ENCODE measurements at places on chromosomes 6 and 20.

GRCh38 chr6:147834084-147834776 lies 325.7 kb downstream of the SAMD5 start:
- DNase-seq, result no peak

DNA sequence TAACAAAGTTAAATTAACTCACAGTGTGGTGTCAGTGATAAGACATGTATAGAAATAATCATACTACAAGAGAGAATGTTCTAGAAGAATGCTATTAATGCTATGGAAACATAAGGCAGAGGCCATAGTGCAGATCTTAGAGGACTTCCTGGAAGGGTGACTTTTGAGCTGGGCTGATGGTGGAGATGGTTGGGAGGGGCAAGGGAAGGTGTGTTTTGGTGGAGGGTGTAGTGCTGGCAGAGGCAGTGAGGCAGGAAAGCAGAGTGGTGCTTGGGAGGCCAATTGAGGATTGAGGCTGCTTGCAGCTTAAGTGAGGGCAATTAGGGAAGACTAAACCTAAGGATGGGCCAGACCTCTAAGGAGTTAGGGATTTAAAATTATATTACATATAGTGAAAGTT lies 58.5 kb upstream of the FNDC1 start:
- DNase-seq, result no peak

DNA sequence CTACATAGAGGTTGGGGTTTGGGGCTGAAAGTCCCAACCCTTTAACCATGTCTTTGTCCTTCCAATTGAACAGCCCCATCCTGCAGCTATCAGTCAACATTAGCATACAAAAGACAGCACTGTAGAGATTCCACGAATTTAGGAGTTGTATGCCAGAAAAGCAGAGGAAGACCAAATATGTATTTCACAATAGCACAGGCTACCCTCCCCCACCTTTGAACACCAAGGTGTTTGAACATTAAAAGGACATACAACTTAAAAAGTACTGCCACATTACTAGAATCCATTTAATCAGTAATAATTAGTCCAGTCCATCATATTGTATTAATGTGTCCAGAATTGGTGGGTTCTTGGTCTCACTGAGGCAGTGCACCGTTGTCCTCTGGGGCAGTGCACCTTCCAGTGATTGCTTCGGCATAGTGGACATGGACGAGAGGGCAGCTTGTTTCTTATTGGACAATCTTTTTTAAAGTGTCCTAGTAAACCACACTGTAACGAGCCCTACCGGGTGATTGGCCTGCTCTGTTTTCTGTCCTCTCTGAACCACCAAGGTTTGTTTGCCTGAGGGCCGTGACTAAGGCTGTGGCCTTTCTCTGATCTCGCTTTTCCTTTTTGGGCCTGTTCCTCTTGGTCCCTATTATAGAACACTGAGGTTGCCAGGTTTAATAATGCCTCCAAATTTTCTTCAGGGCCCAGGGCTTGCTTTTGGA lies 36.4 kb downstream of the GSTA4 start:
- no peak for DNase-seq

DNA sequence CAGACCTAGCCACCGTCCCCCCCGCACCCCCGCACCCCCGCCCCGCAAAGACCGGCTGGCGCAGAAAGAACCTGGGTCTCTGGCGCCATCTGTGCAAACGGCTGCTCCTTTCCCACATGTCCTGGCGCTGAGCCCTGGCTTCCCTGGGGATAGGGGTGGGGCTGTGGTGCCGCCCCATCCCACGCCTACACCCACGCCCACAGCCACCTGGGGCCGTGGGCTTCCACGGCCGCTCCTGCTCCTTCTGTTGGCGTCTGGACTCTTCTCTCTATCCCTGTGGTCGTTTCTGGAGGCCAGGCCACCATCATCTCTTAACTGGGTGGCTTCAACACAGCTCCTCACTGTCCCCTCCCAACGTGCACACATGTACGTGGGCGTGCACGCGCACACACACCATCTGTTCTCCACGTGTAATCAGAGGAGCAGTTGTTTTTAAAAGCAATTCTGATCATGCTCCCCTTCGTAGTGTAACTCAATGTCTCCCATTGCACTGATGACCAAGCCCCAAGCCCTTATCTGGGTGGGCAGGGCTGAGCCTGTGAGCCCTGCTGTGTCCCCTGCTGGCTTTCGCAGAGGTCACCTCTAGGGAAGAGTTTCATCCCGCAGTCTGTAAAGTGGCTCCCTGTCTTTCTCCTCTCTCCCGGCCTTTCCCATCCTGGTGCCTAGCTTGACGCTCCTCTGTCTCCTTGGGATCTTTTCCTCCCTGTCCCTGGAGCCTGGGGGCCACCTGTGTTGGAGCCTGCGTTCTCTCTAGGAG lies 31.9 kb upstream of the FAM83D start:
- no peak for DNase-seq

- DNase-seq, result peak; percentile 44
Observed at GRCh38 chr20:34824452-34824805, 1.0 kb downstream of the NCOA6 start.

GRCh38 chr6:147204843-147205311 lies 660 bp downstream of the STXBP5 start:
- no peak for DNase-seq

GRCh38 chr20:48740292-48740649 lies 87.5 kb downstream of the PREX1 start:
- no peak for DNase-seq

DNA sequence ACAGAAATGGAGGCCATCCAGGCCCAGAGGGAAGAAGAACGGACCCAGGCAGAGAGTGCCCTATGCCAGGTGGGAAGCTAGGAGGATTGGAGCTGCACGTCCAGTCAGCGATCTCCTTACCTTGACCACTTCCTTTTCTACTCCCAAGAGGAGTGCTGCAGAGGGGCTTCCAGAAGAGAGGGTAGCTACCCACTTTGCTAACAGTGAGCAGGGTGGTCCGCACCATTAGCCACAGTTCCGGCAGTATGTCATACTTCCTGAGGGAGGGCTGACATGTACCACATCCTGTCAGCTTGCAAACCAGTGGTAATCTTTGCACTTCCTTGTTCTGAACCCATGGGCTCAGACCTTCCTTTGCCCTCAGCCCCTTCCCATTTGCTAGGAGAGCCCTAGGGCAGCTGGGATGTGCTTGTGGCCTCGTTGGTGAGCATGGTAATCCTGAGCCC lies 35.4 kb downstream of the CEP250 start:
- DNase-seq, result no peak

DNA sequence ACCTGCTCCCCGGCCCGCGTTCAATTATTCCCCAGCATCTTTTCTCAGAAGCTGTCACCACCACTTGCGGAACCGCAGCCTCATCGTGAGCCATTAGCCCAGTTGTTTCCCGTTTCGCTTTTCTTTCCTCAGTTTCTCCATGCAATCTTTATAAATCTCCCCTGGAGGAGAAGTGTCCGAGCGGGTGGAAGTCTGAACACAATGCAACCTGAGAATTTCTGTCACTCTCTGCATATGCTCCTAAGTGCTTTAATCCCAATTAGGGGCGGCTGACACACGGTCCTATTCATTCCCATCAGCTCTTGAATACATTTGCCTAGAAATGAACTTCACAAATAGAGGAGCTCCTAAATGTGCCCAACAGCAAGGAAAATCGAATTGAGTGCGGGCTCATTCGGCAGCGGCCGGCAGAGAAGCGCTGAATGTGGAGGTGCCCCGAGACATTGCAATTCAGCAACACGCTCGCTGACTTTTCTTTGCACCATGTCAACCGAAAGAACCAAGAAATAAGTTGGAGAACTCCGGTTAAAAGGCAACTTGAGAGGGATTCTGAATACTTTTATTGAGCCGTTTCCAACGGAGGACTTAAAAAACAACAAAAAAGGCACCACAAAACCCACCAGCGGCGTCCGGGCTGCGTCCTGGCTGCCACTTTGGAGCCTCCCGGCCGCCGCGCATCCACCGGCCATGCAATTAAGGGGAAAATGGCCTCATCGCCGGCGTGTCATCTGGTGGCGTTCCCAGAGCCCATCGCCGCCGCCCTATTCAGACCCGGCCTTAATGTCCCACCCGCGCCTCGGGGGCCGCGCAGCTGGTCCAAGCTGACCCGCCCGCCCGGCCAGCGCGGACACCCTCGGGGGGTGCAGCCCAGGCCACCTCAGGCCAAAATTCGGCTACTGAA lies 3.9 kb upstream of the PRDM13 start:
- no peak for DNase-seq

DNA sequence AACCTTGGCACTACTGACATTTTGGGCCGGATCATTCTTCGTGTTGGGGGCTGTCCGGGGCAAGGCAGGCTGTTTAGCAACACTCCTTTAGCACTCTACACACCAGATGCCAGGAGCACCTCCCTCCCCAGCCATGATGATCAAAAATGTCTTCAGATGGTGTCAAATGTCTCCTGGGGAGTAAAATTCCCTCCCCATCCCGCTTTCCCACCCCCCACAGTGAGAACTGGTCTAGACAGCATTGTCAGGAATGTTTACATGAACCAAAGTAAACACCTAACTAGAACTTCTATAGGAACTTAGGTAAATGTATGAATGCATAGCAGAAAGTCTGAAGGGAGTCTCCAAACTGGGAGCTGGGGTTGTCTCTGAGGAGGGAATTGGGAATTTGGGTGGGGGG lies 70.0 kb upstream of the TOP1 start:
- peak; percentile 10 for DNase-seq

- DNase-seq, result peak; percentile 75
Observed at GRCh38 chr6:125197795-125198269, 44.3 kb downstream of the TPD52L1 start.

- no peak for DNase-seq
Observed at GRCh38 chr6:3402310-3403237, 54.3 kb downstream of the SLC22A23 start.

DNA sequence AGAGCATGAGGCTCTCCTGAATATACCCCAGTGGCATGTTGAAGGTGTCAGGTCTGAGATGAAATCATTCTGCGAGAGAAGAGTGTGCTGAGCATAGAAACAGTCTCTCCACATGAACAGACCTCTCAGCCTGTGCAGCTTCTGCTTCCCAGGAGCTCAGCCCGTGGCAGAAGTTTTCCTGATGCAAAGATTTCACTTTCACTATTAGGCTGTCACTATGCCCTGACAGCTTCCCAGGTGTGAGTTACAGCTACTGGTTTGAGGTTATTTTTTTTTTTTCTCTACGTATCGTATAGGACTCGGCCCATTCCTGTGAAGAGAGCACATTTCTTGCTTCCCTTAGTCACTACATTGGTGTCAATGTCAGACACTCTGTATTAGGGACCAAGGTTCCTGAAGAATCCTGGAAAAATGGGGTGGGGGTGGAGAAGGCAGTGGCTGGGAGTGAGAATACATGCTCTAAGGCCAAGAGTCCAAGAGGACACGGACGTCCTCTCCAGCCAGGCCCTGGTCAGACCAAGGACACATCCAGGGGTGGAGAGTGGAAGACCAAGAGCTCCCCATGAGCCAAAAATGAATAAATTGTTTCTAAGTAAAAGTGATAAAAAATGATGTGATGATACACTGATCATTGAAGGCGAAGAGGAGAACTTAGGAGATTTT lies 121.2 kb upstream of the AKAP12 start:
- no peak for DNase-seq

GRCh38 chr6:27149150-27149549 lies 98.4 kb upstream of the PRSS16 start:
- DNase-seq, result no peak

DNA sequence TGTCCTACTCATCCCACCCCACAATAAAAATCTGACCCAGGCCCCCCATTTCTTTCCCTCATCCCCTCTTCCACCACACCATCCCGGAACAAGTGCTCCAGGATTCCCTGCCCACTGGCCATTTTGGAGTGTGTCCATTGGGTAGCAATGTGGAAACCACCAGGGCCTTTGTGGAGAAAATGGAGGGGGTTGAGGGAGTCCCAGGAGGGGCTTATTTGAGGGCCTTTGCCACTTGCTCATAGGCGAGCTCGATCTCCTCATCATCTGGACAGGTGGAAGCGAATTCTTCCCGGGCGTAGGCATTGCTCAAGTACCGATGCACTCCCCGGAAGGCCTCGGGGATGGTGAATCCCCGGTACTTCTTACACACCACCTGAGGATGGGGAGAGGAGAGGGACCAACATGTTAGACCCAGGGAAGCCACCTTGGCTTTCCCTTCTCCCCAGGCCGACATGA lies 1.6 kb upstream of the DDAH2 start:
- DNase-seq, result no peak

GRCh38 chr20:15158533-15158932 lies 821.1 kb upstream of the FLRT3 start:
- DNase-seq, result no peak

GRCh38 chr6:45880676-45881075 lies 135.0 kb downstream of the CLIC5 start:
- DNase-seq, result peak; percentile 21

DNA sequence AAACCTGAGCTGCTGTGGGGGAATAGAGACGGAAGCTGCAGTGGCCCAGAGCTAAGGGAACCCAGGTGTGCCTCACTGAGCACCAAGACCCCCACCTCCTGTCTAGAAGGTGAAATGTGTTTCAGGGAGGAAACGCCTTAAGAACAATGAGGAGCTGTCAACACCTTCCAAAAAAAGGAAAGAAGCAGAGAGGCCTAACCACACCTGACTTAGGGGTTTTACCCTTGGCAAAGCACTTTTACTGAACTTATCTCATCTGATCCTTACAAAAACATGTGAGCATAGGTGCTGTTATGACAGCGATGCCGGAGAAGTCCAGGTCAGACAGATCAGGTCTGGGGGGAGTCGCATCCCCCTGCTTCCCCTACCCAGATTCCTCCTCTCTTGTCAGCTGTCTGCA lies 16.1 kb upstream of the CDKN1A start:
- DNase-seq, result no peak

DNA sequence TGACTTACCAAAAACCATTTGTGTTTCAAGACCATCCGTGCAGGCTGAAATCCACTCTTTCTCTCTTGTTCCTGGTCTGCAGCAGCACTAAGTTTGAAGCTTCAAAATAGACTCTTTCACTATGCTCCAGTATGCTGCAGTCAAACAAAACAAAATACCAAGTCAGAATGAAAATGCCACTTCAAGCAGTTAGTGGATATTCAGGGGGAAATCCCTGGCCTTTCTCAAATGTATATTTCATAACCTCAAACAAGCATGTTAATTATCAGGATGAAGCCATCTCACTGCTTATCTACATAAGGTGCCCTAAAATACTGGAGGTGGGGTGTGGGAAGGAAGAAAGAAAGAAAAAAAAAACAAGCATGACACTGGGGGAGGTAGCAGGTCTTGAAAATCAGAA lies 103.5 kb downstream of the ATXN1 start:
- no peak for DNase-seq

- no peak for DNase-seq
Observed at GRCh38 chr20:37935435-37935834, 32.5 kb downstream of the VSTM2L start.

- peak; percentile 7 for DNase-seq
Observed at GRCh38 chr6:13725570-13725969, 13.9 kb upstream of the RANBP9 start.

Data from fibroblast of upper back skin (primary cell).